ENCODE measurements at places on chromosomes 13 and 19.

DNA sequence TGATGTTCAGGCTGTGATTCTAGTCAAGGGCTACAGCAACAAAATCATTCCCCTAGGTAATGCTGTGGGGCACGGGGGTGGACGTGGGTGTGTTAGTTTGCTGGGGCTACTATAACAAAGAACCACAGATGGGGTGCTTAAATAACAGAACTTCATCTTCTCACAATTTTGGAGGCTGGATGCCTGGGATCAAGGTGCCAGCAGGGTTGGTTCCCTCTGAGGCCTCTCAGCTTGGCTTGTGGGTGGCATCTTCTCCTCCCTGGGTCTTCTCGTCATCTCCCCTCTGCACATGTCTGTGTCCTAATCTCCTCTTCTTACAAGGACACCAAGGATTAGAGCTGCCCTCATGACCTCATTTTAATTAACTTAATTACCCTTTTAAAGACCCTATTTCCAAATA, 114.9 kb downstream of the ESD start:
- DNase-seq: no peak

DNA sequence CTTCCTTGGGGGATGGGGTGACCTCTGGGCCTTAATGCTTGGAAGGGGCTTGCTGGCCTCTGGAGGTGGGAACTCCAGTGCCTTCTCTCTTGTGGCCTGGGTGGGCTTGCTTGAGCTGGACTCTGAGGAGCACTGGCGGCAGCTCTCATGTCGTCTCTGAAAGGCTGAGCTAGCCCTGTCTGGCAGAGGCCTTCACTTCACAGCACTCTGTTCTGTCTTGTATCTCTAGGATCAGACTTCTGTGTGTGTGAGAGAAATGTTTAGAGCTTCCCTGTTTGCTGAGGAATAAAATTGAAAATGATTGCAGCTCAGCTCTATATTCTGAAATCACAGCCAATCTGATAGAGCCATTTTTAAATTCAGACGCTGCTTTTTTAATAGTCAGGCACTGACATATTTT, 185.3 kb downstream of the KCNRG start:
- no peak for DNase-seq

DNA sequence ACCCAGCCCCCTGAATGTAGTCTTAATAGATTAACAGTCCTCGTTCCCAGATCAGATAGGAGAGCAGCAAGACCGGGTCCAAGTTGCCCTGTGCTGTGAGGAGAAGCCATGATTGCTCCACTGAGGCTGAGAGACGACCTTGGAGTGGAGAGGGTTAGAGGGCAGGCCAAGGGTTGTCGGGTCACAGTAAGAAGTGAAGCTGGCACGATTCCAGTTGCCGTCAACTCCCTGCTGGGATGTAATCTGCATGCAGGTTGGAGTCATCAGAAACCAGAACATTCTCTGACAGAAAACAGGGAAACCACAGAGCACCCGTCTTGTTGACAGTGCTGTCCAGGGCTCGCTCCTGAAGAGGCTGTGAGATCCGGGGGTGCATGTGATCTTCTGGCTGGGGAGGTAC, 19.0 kb upstream of the ATP11A start:
- DNase-seq: no peak

GRCh38 chr19:2266183-2266993, 10.2 kb upstream of the JSRP1 start:
- peak; percentile 82 for DNase-seq

GRCh38 chr19:3298853-3299449, 67.4 kb upstream of the NFIC start:
- DNase-seq: no peak

DNA sequence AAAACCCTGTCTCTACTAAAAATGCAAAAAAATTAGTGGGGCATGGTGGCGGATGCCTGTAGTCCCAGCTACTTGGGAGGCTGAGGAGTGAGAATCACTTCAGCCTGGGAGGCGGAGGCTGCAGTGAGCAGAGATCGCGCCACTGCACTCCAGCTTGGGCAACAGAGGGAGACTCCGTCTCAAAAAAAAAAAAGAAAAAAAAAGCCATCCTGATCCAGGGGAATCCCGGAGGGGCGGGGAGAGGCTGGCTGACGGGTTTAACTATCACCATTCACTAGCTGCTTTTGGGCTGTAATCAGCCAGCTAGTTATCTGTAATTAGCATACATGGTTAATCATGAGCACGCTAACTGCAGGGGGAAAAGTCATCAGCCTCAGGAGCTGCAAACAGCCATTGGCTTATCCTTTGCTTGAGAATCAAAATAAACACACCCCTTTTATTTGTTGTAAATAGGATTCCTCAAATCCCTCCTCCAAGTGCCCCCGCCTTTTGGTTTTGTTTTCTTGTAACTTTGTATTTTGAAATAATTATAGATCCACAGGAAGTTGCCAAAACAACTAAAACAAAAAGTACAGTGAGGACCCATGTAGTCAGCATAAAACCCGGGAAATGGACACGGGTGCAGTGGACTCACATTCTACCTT, 9.6 kb downstream of the FSD1 start:
- no peak for DNase-seq

- DNase-seq: no peak
Measured at GRCh38 chr13:45481688-45482087, 16.9 kb downstream of the COG3 start.

DNA sequence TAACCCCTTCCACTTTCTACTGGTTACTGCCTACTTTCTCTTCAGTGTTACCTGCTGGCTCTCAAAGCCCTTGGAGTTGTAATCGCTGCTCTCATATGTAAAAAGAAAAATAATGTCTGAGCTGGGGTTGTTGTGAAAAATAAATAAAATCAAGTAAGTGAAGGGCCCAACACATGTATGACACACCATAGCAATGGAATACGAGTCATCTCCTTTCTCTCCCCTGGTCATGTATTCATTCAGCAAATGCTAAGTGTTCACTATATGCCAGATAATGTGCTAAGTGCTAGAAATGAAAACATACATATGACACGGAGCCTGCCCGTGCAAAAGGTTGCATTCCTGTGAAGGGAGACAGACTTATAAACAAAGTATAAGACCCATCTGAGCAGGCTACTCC, 535.0 kb downstream of the RFC3 start:
- no peak for DNase-seq

GRCh38 chr19:38557205-38557799, 60.5 kb downstream of the MAP4K1 start:
- DNase-seq: peak; percentile 38

GRCh38 chr13:79987323-79987722, 353.6 kb downstream of the SPRY2 start:
- no peak for DNase-seq

GRCh38 chr13:39036212-39036611, 1.7 kb downstream of the PROSER1 start:
- DNase-seq: no peak

DNA sequence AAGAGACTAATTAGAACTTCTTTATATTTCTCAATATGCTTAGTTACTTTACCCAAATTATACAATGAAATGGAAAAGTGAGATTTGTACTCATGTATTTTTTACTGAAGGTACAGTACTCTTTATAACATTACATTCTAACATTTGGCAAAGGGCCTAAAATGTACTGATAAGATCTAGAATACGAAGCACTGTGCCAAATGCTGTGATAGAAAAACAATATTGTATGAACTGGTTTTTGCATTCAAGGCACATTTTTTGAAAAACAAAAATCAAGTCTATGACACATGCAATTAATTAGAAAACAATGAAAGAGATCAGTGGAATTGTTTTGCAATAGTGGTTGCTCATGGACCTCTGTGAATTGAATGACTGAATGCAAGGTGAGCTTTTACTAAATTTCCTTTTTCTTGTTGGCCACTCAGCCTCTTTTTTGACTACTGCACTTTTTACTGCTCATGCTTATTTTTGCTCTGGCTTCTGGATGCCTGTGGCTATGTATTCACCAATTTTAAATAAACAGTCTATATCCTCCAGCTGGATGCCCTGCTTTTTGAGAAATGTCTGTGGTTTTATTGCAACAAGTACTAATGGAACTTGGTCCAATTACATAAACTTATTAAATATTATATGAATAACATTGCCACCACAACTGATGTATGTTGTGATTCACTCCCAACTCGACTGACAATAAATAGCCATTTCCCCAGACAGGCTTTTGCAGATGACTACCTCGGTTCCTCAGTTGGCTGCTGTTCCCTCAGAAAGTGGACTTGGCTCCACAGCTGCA, 41.4 kb upstream of the OBI1 start:
- no peak for DNase-seq

DNA sequence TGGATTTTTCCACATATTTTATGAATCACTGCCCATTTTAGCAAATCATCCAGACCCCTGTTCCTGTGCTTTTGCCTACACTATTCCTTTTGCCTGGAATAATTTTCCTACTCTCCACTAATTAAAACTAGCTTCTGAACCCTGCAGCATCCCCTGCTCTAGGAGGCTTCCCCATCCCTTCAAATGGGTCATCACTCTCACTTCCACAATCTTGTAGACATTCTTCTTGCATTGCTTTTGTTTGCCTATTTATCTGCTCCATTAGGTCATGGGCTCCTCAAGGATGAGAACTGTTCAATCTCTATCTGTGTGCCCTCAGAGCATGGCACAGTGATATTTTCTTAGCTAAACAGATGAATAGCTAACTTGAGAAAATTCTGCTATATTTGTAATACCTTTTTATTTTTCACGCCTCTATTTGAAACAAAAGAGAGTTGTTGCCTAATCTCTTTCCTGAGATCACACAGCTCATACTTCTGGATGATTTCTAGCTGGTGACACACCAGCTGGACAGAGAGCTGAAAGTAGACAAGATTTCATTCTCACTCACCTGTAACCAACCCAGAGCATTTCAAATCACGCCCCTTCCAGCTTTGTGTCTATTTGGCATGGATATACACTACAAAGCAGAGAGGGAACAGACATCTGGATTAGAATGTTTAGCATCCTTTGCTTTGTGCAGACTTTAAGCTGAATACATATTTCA, 466.0 kb downstream of the FOXO1 start:
- DNase-seq: no peak

DNA sequence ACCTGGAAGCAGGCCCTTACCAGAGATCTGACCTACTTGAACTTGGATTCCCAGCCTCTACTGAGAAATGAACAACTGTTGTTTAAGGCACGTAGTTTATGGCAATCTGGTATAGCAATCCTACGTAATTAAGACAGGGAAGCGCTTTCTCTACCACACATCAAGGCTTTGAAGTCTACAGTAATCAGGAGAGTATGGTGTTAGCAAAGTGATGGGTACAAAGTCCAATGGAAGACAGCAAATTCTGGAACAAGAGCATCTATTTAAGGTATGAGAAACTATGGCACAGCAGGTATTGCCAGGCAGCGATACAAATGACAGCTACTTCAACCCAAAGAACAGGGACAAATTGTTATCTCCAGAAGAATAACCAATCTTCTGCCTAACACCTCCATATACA, 3.1 kb downstream of the ZNF563 start:
- DNase-seq: no peak

DNA sequence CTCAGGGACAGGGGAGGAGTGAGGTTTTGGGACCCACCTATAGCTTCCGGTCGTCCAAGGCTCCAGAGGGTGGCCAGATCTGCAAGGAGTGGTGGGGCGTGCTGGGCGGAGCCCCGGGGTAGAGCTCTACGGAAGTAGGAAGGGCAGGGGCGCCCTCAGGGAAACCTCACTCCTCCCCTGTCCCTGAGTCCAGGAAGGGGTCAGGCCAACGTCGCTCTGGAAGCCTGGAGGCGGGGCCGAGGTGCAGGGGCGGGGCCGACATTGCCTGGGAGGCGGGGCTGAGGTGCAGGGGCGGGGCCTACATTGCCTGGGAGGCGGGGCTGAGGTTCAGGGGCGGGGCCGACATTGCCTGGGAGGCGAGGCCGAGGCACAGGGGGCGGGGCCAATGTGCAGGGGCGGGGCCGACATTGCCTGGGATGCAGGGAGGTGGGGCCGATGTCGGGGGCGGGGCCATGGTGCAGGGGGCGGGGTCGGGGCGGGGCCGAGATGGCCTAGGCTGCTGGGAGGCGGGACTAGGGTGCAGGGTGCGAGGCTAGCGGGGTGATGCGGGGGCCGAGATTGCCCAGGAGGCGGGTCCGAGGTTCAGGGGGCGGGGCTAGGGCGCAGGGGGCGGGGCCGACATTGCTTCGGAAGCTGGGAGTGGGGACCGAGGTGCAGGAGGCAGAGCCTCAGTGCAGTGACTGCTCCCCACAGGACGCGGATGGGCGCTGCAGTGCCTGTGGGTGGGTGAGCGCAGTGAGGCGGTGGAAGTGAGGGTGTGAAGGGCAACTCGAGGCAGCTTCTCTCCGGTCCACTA, 4.9 kb upstream of the PALM start:
- peak; percentile 72 for DNase-seq

DNA sequence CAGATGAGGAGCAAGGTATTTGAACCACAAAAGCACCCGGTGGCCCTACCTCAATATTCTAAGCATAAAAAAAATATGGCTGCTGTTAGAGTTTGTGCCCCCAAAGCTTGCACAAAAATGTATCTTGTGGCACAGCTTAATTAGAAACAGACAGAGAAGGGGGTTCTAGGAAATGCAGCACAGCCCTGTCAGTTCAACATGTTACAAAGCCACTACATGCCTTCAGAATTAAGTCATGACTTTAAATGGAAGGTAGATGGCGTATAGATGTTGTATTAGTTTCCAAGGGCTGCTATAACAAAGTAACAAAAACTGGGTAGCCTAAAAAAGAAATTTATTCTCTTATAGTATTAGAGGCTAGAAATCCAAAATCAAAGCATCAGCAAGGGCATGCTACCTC, 703.8 kb downstream of the DIAPH3 start:
- no peak for DNase-seq

GRCh38 chr13:114024603-114025404, 50.9 kb upstream of the C13orf46 start:
- DNase-seq: no peak

DNA sequence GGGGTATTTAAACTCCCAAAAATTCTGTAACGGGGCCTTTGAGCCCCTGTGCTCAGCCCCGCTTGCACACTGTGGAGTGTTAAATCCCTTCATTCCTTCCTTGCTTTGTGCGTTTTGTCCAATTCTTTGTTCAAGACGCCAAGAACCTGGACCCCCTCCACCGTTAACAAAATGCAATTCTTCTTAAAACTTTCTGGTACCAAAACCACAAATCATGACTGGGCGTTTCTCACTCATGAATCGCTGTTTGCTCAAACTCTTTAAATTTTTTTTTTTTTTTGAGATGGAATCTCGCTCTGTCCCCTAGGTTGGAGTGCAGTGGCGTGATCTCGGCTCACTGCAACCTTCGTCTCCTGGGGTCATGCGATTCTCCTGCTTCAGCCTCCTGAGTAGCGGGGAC, 881 bp downstream of the ZNF20 start:
- no peak for DNase-seq

GRCh38 chr19:56294549-56294948, 20.1 kb downstream of the ZSCAN5A start:
- no peak for DNase-seq

Data from hematopoietic multipotent progenitor cell treated with erythropoietin and hydrocortisone succinate and interleukin-3 and kit ligand, for 15 days (in vitro differentiated cells).